Lower lobe of right lung (tissue), 2 donors: ENCODE measurements at places on chromosomes 11 and 22. TPM values are rescaled to one million over a fixed set of nuclear protein-coding genes. Genes with fewer than 3 reads are reported as not detected.

DNA sequence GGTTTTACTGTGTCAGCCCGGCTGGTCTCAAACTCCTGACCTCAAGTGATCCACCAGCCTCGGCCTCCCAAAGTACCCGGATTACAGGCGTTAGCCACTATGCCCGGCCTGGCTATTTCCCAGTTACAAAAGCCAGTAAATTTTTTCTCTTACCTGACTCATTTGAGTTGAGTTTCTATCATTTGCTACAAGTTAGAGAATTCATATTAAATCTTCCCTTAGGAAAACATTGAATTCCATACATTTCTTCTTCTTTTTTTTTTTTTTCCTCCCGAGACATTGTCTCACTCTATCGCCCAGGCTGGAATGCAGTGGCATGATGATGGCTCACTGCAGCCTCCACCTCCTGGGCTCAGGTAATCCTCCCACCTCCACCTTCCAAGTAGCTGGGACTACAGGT is 26.0 kb downstream of the CHEK2 start:
- DNase-seq: no peak

GRCh38 chr22:44597616-44598015 is 99.6 kb upstream of the RTL6 start:
- no peak for DNase-seq

DNA sequence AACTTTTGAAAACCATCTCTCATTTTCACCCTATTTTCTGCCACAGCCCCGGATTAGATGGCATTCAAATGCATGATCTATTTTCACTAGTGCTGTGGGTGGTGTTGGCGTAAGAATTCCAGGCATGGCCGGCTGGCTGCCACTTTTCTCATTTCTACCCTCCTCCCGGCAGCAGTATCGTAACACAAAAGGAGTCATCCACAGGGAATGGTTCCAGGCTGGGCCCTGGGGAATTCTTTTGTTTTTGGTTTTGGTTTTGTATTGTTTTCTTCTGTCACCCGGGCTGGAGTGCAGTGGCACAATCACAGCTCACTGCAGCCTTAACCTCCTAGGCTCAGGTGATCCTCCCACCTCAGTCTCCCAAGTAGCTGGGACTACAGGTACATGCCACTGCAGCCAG is 13.8 kb downstream of the JAML start:
- no peak for DNase-seq

GRCh38 chr11:6995703-6996102 is 24.4 kb downstream of the ZNF214 start:
- DNase-seq: no peak

DNA sequence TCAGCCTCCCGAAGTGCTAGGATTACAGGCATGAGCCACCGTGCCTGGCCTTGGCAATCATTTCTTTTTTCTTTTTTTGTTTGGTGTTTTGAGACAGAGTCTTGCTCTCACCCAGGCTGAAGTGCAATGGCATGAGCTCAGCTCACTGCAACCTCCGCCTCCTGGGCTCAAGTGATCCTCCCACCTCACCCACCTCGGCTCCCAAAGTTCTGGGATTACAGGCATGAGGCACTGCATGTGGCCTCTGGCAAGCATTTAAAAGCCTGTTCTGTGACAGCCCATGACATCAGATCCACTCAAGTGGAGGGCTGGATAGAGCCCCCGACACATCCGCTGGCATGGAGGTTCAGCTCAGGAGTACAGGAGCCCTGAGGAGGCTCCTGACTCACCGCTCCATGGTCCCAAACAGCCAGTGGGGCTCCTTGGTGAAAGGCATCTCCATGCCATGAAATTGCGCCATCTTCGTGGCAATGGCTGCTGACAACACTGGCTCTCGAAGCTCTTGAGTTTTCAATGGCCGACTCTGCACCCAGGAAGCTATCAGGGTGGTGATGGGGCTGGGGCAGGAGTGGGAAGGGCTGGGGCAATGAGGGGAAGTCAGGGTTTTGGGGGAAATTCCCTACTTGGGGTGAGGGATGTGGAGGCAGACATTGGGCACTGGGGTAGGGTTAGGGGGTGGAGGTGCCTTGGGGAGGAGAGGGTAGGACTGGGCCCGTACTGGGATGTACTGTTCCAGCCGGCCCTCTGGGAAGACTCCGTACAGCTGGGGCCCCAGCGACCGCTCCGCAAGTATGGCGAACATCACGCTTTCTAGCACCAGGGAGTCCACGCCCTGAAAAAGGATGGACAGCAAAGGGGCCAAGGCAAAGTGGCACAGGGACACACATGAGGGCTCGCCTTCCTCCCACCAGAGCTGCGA is 1.4 kb downstream of the CHKB start:
- DNase-seq: peak; percentile 49

DNA sequence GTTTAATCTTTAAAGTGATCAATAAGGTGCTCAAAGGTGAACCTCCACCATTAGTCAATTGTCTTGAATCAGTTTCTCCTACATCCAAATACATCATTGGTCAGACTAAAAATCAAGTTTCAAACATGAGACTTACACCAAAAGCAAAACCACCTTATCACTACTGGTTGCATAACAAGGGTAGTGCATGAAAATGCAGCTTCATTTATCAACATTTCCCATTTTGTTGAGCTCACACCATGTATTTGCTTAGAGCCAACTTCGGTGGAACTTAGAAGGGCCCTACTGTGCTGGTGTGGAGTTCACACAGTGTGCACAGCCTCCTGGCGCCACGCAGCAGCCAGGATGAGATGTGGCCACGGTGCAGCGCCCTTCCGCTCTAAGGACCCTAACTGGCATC is 23.1 kb upstream of the PHLDA2 start:
- DNase-seq: no peak

- no peak for DNase-seq
Measured at GRCh38 chr22:20465759-20466077, 28.1 kb upstream of the SCARF2 start.

GRCh38 chr11:5550440-5551095 is 2.2 kb upstream of the OR52H1 start:
- no peak for DNase-seq

- DNase-seq: no peak
Measured at GRCh38 chr11:4671741-4672140, 25.9 kb downstream of the OR51E2 start.

DNA sequence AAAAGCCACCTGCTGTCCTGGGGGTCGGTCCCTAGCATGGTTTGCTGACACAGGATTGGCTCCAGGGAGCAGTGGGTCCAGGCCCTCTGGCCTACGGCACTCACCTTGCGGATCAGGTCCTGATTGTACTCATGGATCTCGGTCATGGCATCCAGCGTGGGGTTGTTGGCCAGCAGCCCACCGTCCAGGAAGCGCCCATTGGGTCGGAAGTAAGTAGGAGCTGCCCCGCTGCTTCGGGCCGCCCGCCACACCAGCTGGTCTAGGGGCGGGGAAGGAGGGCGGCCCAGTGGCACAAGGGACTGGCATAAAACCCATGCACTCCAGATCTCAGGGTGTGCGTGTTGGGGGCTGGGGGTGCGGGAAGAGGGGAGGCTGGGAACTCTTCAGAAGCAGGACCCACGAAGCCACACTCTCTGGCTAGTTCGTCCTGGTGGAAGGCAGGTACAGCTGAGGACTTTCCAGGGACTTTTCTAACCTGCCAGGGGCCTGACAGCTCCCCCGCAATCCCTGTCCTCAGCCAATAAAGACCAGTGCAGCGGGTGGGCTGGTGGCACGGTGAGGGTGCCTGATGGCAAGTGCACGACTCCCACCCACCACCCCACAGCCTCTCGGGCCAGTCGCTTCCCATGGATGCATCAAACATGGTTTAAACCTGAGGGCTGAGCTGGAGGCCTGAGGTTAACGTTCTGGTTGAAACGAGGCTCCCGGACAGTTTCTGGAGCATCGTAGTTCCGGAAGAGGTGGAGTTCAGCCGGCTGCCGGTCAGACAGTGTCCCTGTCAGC is 5.1 kb upstream of the BAIAP2L2 start:
- peak; percentile 40 for DNase-seq

GRCh38 chr11:48051217-48051830 is 71.0 kb downstream of the PTPRJ start:
- no peak for DNase-seq

DNA sequence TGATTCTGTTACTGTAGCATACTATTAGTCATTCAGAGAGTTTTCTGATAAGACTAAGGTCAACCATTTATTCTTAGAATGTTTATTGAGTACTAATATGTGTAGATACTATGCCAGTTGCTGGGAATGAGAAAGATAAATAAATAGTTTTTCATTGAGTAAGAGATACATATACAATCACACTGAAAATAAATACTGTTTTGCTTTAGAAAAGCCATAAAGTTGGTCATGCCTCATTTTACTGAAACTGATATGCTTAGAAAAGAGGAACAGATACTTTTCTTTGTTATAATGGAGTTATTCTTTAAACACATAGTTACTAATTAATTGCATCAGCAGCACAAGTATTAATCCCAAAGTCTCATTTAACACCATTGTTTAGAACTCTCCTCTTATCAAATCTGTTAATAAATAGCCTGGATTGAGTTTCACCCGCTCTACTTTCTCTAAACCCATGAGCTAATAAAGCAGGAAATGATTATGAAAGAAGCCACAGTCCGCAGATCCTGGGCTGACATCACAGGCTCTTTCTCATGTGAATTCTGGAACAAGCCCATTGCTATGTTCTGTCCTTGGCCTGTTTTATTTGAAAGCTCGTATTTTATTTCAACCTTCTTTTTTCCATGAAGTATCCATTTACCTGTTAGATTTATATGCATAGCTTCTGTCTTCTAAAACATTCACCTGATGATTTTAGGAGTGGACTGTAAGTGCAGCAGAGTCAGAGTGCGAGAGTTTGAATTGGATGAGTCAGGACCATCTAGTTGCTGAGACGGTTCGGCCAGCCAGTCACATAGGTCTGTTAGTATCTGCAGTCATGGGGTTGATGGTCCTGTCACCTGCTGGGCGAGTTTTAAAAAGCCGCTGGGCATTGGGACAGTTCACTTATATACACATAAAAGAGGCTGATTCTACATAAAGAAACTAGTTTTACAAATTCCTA is 35.5 kb downstream of the PIWIL4 start:
- DNase-seq: peak; percentile 62

DNA sequence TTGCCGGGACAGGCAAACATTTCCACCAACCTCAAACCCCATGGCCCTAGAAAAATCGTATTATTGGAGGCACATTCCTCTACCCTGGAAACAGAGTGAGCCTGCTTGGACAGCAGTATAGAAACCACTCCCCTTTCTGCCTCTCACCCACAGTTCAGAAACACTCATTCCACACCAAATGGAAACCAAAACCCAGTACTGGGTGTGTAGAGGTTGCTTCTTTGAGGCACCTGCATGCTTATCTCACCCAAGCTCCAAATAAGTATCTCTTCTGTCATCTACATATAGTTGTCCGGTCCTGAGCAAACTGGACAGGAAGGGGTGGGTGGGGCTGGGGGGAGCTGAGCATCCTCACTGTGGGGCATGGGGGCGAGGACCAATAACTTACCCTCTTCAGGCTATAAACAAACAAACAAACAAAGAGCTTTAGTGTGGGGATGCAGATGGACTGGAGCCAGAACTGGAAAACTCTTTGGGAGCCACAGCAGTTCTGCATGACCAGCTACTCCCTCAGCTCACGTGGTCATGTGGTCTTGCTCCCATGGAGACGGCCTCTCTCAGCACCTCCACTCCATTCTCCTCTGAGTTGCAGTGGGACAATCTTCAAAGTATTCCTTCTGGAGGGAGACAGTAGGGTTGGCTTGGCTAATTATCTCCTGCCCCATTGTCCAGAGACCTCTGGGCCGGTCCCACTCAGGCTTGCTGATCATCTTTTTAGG is 1.0 kb upstream of the PLAAT2 start:
- DNase-seq: no peak

DNA sequence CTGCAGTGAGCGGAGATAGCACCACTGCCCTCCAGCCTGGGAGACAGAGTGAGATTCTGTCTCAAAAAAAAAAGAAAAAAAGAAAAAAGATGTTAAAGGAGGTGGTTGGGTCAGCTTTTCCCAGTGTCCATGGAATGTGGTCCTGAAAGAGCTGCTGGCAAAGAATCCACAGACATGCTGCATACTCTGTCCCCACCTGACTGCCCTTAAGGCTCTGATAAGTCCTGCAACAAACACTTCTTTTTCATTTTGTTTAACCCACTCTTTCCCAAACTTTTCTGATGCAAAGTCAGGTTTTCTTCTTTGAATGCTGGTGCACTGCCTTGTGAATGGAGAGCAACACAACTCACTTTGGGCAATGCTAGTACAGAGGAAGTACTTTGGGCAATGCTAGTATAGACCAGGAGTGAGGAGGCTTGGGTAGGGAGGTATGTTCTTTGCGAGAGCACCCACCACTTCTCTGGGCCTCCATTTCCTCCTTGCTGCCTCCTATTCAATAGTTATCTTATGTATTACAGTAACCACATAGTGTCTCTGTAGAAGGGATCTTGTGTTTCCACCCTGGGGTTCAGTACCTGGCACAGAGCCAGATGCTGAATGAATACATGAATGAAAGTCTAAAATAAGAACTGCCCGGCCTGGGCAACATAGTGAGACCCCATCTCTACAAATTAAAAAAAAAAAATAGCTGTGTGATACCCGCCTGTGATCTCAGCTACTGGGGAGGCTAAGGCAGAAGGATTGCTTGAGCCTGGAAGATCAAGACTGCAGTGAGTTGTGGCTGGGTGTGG is 18.9 kb downstream of the LIF start:
- DNase-seq: no peak

DNA sequence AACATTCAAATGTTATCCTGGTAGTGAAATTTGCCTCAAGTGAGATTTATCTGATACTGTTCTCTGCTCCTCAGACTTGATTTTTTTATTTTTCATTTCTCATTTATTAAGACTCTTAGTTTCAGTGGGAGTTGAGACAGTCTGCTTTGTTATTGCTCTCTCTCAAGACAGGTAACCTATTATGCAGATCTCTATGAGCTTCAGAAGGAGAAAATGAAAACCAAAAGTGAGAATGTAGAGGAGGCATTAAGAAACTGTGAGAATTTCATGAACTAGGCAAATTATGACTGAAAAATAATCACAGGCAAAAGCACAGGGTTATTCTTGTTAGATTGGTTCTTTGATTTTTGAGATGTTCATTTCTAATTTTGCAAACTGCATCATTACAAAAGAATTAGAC is 290.0 kb upstream of the CHORDC1 start:
- DNase-seq: no peak

Gene MB
- 0.86 TPM for total RNA-seq

Gene TIMP3
- 390 TPM for total RNA-seq

Gene BBOX1
- 0.38 TPM for total RNA-seq

Gene LRRC51
- total RNA-seq: 14.8 TPM

Gene CDON
- total RNA-seq: 18.5 TPM

Gene CD3E
- 9.9 TPM for total RNA-seq

Gene PGGHG
- total RNA-seq: 163 TPM

Gene FOLH1
- total RNA-seq: 2.4 TPM

Gene CREB3L1
- total RNA-seq: 40.5 TPM

Gene MOB2
- total RNA-seq: 50.4 TPM
